Activated CD8-positive, alpha-beta memory T cell treated with anti-CD3 and anti-CD28 coated beads for 24 hours (primary cell): ENCODE measurements at places on chromosomes 5 and 9.

- DNase-seq: no peak
Measured at GRCh38 chr9:77464661-77465060, 183.5 kb downstream of the GNA14 start.

- DNase-seq: no peak
Measured at GRCh38 chr5:42811591-42812446, at the start of gene SELENOP. Gene SELENOP (minus strand): TSS chr5:42811892. CDS start chr5:42808353, 3,539 bp downstream.

GRCh38 chr9:86500031-86500430, 145.8 kb upstream of the TUT7 start:
- DNase-seq: no peak

GRCh38 chr5:109365653-109366052, 44.1 kb downstream of the PJA2 start:
- DNase-seq: no peak

- DNase-seq: no peak
Measured at GRCh38 chr5:64165160-64165499, 513 bp upstream of the RNF180 start.

DNA sequence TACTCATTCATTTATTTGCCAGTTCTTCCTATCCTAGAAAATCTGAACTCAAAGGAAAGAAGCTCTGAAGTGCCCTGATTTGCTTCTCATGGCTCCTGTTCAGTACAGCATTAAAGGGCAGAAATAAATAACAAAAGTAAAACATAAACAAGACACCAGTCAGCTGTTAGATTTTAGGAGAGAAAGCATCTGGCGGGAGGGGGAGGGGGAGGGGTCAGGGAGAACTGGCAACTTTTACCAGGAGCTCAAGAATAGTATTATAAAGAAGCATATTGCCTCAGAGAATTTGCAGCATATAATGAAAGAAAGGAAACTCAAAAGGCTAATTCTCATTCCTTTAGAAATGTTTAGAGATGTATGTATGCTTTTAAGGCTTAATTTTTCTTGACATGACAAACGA, 68.1 kb downstream of the SEMA6A start:
- no peak for DNase-seq

GRCh38 chr9:122580360-122580759, 2.8 kb downstream of the OR1L8 start:
- DNase-seq: no peak

DNA sequence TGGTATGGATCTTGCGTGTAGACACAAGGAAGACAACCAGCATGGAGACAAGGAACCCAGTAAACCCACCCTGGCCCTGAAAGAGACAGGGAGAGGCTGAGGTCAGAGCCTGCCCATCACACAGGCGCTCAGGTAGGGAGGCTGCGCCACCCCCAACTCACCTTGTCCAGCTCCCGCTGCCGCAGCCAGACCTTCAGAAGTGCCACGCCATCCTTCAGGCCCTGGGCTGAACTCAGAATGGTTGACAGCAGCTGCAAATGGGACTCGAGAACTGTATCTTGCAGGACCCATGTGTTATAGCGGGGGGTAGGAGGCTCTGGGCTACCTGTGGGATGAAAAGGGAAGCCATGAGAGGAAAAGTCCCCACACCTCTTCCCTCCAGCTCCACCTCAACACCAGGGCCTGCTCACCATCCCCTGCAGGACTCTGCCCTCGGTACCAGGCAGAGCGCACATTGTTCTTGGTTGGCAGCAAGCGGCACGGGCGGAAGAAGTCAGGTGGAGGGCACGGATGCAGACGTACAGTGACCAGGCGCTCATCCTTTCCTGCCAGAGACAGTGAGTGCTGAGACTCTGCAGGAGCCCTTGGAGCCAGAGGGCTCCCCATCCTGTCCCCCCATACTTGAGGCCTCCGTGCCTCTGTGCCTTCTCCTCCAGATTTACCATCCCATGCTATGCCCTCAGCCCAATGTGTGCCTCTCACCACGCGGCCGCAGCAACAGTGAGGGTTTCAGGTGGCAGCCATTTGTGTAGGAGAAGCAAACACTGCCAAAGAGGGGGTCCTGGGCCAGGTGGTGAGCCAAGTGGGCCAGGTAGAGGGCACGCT, 4.7 kb downstream of the NOL6 start:
- DNase-seq: peak; percentile 43

DNA sequence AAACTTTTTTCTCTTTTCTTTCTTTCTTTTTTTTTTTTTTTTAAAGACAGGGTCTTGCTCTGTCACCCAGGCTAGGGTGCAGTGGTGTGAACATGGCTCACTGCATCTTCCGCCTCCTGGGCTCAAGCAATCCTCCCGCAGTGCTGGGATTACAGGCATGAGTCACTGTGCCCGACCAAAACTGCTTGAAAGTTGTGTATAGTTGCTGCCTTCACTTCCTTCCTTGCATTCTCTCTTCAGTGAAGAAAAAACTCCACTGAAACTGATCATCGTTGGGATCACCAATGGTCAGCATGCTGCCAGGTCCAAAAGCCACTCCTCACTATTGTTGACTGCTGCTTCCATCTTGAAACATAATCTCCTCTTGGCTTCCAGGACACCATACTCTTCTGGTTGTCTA, 66.6 kb upstream of the CTNNA1 start:
- no peak for DNase-seq

DNA sequence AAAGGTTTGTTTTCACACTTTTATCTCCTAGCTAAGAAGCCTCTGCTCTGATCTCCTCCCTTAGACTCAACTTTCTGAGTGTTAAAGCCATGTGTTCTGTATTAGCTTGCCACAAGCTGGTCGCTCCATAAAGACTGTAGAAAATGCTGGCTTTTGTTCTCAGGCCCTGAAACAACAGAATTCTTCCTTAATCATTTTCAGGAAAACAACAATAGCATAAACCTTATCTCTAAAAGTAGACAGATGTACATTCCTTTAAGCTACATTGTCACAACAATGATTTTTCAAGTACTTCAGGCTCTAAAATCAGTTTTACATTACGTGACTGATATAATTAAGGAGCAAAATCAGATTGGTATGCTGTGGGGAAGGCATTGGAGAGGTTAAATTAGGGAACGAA, 41.9 kb downstream of the VCAN start:
- no peak for DNase-seq

DNA sequence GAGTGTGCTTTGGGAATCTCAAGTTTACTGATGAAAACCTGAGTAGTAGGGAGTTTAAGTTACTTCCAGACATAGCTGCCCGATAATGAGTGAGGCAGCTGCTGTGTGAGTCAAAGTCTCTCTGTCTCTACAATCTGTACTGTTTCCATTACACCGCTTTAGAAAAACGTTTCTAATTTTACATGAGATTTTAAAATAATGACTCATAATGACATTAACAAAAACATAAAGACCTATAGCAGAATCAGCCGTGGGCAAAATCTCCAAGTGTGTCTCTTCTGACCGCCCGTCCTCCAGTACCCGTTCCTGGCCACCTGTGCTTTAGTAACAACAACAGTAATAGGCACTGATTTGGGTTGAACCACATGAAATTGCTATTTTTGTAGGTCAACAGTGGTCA, 69.6 kb upstream of the PRRC1 start:
- no peak for DNase-seq

DNA sequence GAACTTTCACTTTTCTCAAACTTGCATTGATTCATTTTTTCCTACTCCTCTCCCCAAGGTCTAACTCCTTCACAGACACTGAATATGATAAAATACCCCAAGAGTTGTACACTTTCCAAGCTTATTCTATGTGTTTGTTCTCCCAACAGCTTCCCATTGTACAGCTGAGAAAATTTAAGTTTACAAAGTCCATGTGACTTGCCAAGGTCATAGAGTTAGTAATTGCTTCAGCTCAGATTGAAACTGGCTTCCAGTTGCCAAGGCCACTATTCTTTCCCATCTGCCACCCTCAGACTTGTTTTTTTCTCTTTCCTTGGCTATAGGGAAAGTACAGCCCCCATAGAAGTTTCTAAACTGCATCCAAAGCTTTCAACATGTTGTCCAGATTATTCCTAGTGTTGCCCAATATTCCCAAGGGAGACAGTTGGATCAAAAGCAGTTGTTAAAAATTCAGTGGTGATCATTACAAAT, 34.8 kb downstream of the TNFSF8 start:
- DNase-seq: no peak

- no peak for DNase-seq
Measured at GRCh38 chr5:133293960-133294359, 242.1 kb downstream of the HSPA4 start.

DNA sequence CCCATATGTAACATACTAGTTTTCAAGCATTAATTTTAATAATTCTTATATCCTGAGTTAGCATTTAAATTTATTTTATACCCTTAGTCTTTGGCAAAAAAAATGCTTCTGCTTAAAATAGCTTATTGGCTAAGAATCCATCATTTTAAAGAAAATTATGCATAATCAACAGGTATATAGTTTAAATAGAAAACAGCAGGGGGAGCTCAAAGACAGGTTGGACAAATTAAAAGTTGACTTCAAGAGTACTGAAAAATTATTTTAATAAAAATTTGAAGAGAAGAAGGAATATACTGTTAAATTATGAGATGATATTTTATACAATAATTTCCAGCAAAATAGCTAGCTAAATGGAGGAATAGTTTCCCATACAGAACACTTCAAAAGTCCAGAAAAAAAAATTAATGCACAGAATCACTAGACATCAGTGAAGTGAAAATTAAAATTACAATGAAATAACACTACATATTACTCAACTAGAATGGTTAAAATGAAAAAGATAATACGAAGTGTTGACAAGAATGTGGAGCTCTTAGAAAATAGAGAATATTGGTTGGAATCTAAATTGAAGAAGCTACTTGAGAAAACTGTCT, 387.1 kb downstream of the PDE4D start:
- no peak for DNase-seq

- no peak for DNase-seq
Measured at GRCh38 chr5:51860532-51861018, 477.3 kb downstream of the ISL1 start.

DNA sequence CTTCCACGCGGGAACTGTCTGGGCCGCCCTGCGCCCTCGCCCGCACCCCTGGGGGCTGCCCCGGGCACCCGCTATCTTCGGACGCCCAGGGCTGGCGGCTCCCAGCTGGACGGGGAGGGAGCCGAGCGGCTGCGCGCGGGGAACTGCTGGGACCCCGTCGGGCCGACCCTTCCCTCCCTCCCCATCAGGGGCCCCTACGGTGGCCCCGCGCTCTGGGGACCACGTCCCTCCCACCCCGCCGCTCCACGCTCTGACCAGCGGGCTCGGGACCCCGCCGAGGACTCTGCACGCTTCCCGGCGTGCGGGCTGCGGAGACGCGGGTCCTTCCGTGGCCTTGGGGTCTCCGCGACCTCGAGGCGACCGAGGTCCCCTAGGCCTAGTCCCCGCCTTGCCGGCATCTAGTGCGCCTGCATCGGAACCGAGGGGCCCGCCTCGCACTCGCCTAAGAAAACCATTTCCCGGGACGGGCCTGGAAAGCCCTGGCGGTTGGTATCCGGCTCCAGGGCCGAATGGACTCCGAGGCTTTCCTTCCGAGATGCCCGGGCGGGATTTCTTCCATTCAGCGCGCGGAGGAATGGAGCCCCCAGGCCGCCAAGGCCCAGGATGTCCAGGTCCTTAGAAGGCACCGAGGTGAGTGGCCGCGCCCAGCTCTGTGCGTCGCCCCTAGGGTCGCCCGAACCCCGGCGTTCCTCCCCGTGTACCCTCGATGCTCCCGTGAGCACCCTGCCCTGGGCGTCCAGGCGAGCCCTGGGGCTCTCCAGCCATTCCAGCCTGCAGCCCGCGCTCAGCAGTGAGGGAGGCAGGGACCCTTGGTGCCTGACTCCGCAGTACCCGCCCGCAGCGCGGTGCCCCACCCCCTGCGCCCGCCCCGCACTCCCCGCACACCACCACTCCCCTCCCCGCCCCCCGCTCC, 705 bp upstream of the SLC6A3 start:
- peak; percentile 58 for DNase-seq

GRCh38 chr9:82677086-82677485, 385.9 kb downstream of the RASEF start:
- no peak for DNase-seq

GRCh38 chr9:87671925-87672324, 54.0 kb upstream of the CTSL start:
- DNase-seq: peak; percentile 37

DNA sequence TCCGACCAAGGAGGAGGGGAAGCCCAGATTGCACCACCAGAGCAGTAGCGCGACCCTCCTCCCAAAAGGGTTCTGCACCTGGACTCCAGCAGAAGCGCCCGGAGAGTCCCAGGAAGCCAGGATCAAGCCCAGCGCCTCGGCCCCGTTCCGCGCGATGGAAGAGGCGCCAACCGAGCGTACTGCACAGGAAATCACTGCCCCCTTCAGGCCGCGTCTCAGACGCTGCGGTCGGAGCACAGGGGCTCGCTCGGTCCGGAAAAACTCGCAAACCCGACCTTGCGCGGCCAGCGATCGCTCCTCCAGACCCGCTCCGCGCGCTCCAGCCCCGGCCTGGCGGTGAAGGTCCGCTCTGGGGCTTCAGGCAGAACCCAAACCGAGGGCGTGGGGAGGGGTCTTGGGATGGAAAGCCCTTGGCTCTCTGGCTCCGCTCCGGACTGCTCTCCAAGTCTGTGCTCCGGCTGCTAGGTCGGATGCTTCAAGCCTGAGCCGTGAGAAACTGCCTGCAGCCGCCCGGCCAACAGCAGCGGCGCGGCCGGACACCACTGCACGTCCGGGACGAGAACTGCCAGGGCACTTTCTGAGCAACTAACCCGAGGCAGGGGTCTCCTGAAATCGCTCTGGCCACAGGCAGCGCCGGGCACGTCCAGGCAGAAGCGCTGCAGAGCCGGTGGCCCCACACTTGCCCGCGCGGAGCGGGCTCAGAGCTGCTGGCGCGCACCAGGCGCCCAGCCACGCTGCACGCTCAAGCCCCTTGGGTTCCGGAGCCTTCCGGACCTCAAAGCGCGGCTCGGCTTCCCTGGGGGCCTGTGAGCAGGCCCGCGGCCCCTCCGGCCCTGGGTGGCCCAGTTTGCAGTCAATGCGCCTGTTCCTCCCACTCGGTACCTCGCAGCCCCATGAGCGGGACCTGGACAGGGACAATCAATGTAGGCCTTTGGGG, 1.3 kb downstream of the GABBR2 start:
- DNase-seq: no peak

DNA sequence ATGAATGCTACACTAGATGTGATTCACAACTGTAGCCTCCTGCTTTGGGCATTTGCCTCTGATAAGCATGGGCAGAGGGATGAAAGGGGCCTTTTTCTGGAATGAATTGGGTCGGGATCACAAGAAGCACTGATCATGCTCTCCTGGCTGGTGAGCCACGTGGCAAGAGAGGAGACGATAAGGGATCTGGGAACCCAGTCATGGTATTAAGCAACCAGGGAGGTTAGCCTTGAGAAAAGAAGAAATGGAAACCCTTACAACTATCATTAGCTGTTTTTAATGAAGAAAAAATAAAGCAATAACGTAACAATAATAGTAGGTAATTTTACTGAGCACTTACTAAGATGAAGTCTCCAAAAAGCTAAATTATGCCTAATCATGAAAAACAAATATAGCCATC, 50.0 kb upstream of the RAI14 start:
- no peak for DNase-seq

GRCh38 chr9:107883496-107884124, 394.0 kb upstream of the KLF4 start:
- no peak for DNase-seq
